Stimulated activated CD8-positive, alpha-beta memory T cell treated with anti-CD3 and anti-CD28 coated beads, Interleukin-7, amount 100 ng/mL, for 4 hours (primary cell): ENCODE measurements at places on chromosomes 6 and 20.

GRCh38 chr20:43536817-43537440 is 21.9 kb upstream of the SGK2 start:
- no peak for DNase-seq

GRCh38 chr20:44703956-44704488 is 11.1 kb upstream of the CCN5 start:
- DNase-seq, result no peak

DNA sequence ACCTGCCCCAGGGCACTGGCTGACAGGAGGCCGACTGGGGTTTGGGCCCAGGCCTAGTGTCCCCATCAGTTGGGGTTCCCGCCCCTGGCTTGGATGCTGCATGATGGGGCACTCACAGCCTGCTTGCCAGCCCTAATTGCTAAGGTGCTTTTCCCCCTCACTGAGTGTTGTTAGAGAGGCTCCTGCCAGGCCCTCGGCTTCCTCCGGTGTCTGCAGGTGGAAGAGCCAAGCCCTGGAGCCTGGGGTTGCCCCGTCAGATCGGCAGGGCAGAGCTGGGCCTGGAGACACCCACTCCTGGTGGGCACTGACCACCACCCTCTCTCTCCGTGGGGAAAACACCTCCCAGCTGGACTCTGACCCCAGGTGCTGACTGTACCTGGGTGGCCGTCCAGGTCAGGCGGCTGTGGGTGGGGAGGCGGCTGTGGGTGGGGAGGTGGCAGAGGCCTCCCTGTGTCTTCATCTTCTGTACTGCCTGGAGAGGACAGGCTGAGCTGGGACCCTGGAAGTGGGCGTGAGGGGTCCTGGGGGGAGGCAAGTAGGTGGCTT is 6.0 kb upstream of the CABLES2 start:
- DNase-seq, result no peak

DNA sequence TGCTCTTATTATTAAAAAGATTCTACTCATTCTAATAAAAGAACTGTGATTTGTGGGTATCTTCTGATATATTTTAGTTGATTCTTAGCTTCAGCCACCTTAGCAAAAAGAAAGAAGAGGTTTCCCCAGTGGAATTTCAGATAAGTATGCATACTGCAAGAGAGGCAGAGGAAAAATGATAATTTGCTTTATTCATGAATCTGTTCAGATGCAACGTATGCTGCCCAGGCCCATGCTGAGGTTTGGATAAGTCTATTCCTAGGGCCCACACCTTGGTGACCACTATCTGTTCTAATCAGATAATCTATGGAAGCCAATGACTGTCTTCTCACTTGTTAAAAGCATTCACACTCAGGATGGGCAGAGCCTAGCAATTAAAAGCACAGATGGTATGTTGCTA is 194.0 kb downstream of the HIVEP2 start:
- DNase-seq, result no peak

DNA sequence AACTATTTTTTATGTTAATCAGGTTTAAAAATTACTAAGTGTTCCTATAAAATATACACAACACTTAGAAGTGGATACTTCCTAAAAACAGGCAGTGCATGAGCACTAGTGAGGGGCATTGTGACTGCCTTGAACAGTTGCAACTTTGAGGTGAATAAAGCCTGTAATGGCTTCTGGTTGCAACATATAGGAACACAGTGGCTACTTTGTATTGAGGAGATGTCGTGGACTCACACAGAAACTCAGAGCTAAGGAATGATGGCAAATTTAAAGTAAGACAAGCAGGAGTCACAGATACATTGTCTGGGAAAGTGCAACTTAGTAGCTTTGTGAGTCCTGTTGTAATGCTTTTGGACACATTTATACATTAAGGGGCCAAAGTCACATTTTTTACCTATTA is 861 bp upstream of the HLA-A start:
- DNase-seq, result no peak

DNA sequence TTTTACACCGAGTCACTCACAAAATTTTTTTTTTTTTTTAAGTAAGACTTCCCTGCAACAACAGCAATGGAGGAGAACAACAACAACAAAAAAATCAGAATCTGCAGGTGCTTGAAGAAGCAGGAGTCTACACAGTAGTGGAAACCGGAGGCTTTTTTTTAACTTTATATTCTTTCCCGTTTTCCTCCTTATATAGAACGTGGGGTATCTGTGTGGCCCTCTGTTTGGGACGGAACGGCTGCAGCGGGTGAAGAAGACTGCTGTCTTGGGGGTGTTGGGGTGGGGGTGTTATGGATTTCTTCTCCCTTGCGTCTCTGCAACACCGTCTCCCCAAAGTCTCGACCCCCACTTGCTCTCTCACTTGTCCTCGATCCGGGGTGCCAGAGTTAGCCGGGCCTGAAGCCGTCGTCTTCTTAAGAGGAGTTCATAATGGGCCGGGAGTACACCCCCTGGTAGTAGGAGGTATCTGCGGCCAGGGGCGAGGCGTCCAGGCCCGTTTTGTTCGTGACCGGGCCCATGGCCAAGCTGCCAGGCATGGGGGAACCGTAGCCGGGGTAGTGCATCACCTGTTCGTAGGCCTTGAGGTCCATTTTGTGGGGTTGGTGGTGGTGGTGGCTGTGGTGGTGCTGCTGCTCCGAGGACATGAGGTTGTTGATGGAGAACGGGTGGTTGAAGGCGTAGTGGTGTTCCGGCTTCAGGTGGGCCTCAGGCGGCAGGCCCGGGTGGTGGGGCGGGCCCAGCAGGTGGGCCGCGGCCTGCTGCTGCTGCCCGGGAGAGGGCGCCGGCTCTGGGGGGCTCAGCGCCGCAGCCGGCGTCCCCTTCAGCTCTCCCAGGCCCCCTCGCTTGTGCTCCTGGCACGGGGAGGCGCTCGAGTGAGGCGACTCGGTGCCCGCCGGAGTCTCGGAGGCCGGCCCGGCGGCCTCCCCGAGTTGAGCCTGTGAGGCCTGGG is 2.7 kb downstream of the FOXA2 start:
- no peak for DNase-seq

DNA sequence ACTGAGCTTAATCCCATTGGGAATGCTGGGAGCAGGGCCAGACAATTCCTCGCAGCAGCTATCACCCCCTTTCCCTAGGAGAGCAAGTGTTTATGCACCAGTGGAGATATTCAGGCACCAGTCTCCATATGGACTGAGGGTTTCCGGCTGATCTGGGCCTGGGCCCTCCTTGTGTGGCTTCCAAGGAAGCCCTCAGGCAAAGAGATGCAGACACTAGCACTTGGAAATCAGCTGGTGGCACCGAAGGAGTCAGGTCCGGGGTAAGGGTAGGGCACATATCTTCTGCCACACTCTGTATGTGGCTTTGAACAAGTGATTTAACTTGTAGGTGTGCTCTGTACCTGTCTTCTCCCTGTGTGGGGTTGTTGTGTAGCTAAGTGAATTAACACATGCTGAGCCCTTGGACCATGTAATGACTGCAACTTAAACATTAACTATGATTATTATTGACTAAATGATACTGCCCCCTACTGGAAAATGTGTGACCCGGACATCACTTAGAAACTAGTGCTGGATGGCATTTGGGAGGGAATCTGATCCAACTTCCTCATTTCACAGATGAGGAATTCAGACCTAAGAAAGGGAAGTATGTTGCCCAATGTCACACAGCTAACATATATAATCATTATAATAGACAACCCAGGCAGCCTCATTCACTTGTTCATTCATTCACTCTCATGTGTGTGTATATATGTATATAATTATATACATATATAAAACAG is 19.3 kb upstream of the WFDC2 start:
- no peak for DNase-seq

DNA sequence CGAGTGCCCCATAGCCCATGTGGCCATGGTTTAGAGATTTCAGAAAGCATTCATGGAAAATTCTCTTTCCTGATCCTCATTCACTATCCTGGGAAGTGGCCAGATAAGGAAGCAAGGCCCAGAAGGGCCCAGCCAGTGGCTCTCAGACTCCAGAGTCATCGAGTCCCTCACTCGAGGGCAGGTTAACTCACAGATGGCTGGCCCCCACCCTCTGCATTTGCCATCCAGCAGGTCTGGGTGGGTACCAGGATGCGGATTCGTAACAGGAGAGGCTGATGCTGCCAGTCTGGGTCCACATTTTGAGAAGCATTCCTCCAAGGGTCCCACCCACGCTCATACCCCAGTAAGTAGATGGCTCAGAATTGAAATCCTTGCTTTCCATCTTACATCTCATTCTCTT is 3.8 kb upstream of the SSTR4 start:
- no peak for DNase-seq

- no peak for DNase-seq
Measured at GRCh38 chr6:161658211-161658610, 384.4 kb upstream of the AGPAT4 start.

GRCh38 chr6:94300424-94301144 is 881.2 kb upstream of the EPHA7 start:
- DNase-seq, result no peak

DNA sequence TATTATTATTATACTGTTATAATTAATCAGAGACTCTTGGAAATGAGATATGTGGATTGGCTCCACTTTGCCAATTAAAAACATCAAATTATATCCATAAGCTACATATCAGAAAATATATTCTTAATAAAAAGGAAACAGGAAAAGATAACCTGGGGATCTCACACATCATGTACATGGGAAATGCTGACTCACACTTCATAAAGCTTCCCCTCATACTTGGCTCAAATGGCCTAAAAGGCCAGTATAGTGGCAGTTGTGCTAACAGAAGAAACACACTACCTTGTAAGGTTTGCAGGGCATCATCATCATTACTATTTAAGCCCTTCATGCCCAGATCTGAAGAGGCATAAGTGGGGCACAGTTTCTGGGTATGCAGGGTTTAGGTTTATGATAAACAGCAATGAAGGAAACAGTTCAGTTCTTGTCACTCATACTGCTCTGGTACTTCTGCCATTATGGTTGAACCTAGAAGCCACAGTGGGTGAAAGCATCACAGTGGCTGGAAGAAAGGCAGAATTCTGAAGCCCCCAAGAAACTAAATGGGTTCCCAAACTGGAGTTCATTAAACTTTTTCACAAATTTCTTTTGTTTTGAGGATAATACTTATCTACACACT is 60.6 kb downstream of the BTBD9 start:
- DNase-seq, result no peak

GRCh38 chr20:23446505-23446904 is 6.2 kb downstream of the CST11 start:
- no peak for DNase-seq

DNA sequence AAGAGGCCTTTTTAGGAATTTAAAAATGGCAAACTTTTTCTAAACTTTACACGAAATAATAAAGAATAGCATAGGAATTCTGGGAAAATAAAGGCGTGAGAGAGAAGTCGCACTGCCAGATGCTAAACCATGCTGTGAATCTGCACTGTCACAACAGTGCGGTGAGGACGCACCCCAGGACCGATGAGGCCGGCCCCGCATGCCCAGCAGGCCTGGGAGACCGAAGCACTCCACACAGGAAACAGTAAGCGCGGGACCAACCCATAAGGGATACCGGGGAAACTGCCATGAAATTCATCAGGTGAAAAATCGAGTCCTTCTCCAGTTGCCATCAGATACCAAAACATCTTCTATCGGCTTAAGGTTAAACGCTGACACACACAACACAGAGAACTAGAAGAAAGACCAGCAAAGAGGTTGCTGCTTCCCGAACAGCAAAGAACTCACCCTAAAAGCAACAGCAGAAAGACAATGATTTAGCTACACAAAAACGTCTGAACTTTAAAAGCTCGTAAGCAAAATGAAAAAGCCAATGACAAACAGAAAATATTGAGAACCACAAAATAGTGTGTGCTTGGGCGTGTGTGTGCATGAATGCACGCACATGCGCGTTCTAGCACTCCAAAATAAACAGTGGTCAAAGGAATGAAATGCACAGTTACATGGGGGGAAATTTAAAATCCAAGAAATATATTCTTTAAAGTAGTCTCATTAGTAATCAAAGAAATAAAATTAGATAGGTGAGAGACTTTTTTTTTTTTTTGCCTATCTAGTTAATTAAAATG is 15.4 kb downstream of the RAMACL start:
- DNase-seq, result no peak

GRCh38 chr20:259981-260380 is 2.5 kb downstream of the DEFB132 start:
- no peak for DNase-seq

DNA sequence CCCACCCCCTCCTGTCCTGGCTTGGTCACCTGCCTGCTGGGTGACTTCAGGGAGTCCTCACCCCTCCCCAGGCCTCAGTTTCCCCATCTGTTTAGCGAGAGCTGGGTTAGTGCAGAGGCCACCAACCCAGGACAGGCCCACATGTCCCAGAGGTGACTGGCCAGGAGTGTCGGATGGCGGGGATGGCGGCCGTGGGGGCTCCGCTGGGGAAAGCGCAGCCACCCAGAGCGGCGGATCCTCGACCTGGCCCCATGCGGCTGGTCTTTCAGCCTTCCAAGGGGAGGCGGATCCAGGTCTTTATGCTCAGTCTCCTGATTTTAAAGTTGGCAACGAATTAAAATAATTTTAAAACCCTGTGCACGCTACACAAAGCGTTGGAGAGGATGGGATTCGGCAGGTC is 31.0 kb upstream of the GATA5 start:
- no peak for DNase-seq
